ENCODE measurements at places on chromosomes 12 and 14.

DNA sequence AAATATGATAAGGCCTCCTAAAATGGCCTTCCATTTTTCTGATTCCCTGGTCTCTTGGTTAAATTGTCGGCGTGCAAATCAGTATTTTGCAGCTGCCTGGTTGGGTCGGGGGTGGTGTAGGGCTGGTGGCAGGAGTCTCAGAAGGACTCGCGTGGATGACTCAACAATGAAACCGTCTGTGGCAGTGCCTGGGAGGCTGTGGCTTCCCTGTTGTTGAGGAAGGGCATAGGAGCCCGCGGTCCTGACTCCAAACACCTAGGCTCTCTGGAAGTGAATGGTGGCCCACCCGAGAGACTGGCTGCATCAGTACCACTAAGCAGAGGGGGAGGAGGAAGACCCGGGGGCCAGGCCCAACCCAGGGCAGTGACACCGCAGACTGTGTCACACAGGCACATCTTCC, 207.9 kb downstream of the TTC7B start:
- DNase-seq = no peak

- no peak for DNase-seq
These were observed 16.4 kb upstream of the MIA2 start for GRCh38 chr14:39217214-39217879.

GRCh38 chr14:96052541-96053247, 13.5 kb downstream of the C14orf132 start:
- no peak for DNase-seq

DNA sequence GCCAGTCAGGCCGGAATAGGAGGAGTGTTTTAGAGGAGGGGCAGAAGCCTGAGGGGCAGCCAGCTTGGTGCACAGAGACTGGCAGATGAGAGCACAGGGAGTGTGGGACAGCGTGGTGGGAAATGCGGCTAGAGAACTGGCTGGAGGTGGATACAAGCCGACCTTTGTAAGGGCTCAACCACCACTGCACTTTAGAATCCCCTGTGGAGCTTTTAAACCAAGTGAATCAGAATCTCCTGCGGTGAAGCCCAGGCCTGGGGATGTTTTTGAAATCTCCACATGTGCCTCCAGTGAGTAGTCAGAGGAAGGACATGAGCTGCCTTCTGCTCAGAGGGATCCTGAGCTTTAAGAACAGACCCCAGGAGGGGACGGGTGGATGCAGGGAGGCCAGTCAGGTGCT, 10.9 kb upstream of the PCED1B start:
- DNase-seq = no peak

GRCh38 chr12:22593864-22594263, 31.1 kb upstream of the ETNK1 start:
- no peak for DNase-seq

- DNase-seq = no peak
These were observed 17.1 kb downstream of the SYNE3 start for GRCh38 chr14:95499354-95499750.

- DNase-seq = no peak
These were observed 62.0 kb downstream of the NDUFA12 start for GRCh38 chr12:94941440-94941862.

DNA sequence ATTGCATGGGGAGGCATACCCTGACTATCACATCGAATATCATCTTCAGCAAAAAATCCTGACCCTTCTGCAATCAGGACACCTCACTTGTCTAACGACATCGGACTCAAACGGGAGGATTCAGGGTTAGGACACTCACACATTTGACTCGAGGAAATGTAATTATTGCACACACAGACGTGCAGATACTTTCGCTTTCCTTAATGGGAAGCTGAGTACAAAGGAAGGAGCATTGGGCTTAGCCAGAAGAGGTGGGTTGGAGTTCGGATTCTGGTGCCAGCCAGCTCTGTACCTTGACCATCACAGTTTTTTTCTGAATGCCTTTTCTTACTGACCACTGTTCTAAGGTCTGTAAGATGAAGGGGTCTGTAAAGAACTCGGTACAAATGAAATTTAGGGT, 260.4 kb downstream of the GALC start:
- DNase-seq = no peak

GRCh38 chr12:15928346-15928745, 17.2 kb downstream of the DERA start:
- DNase-seq = no peak

DNA sequence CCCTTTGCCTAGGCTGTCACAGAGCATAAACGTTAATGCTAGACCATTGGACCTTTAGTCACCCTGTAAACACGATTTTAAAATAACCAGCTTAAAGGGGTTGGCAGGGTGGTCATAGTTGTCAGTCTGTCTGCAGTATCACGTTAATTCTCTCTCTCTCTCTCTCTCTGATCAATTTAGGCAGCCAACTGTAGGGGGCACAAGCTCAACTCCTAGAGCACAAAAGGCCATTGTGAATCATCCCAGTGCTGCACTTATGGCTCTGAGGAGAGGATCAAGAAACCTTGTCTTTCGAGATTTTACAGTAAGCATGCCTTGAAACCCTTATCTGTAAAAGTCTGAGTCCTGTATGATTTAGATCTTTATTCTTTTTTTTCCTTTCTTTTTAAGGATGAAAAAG, 97.1 kb downstream of the SCAF11 start:
- DNase-seq = no peak

DNA sequence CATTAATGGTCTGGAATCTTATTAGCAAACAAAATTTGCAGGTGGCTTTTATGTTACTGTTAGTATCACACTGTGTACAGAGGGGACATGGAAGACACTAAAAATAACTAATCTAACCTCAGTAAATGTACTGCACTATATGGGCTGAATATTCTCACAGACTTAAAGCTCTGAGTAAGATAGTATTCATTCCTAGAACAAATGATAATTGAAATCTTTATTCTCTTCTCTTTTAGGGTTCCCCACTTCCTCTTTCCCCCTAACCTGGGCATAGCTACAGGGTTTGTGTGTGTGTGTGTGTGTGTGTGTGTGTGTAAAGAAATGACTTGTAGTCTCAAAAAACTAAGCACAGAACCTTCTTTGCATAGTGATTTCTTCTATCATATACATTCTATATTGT, 21.4 kb upstream of the HECTD1 start:
- peak; percentile 23 for DNase-seq

GRCh38 chr14:75333606-75334548, 55.2 kb downstream of the FOS start:
- DNase-seq = no peak

DNA sequence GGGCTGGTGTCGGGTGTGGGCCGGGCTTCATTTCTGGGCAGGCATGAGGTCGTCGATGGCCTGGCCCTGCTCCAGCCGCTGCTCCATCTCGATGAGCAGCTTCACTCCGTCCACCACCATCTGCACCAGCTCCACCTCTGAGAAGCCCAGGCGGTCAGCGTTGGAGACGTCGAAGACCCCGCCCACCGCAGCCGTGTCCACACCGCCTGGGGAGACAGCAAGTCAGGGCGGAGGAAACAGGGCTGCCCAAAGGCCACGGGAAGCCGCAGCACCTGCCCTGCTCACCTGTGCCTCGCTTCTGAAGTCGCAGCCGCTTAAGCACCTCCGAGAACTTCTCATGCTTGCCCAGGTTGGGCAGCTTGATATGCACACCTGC, 2.8 kb downstream of the CKB start:
- DNase-seq = no peak

DNA sequence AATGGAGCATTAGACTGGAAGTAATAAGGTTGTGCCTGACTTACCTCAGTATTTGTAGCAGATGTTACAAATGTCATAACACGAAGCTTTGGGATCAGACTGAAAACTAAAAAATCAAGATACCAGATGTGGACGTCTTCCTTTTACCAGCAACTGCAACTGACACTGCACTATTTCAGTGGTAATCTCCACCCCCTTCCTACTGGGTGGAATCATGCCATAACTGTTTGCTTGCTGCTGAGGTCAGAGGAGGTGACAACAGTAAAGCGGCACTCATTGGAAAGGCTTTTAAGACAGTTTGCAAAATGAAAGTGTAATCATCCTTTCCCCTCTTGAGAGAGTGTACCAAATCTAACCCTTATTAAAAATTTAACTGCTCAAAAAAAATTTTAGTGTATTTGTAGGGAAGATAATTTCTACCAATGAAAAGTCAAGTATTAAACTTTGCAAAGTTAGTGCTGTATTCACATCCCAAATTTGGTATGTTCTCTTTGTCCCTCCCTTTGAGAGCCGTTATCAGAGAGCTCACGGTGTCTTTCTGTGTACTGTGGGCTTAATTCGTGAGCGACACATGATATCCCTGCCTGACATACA, 420.7 kb downstream of the NPAS3 start:
- DNase-seq = no peak
